Stimulated activated CD4-positive, alpha-beta T cell treated with anti-CD3 and anti-CD28 coated beads, TNF-alpha, amount 100 ng/mL, for 24 hours (primary cell): ENCODE measurements at places on chromosomes 4 and X.

DNA sequence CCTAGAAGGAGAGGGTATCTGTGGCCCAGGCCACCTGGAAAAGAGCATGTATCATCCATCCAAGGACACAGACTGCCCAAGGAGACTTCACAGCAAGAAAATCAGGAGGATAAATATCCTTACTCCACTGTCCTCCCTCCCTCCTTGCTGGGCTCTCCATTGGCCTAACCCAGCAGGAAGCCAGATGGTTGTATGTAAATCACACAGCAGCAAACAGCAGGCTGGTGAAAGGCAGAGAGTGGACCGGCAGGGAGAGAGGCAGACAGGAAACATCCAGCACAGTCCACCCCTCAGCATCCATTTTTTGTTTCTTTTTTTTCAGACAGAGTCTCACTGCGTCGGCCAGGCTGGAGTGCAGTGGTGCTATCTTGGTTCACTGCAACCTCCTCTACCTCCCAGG is 17.5 kb downstream of the TXK start:
- DNase-seq, result no peak

DNA sequence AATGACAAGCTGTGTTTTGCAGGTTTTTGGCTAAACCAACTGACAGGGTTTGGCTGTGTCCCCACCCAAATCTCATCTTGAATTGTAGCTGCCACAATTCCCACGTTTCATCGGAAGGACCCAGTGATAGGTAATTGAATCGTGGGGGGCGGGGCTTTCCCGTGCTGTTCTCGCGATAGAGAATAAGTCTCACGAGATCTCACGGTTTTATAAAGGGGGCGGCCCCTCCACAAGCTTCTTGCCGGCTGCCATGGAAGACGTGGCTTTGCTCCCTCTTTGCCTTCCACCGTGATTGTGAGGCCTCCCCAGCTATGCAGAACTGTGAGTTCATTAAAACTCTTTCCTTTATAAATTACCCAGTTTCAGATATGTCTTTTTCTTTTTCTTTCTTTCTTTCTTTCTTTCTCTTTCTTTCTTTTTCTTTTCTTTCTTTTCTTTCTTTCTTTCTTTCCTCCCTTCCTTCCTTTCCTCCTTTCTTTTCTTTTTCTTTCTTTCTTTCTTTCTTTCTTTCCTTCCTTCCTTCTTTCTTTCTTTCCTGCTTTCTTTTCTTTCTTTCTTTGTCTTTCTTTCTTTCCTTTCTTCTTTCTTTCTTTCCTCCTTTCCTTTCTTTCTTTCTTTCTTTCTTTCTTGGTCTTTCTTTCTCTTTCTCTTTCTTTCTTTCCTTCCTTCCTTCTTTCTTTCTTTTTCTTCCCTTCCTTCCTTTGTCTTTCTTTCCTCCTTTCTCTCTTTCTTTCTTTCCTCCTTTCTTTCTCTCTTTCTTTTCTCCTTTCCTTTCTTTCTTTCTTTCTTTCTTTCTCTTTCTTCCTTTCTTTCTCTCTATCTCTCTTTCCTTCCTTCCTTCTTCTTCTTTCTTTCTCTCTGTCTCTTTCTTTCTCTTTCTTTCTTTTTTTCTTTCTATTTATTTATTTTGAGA is 54.8 kb downstream of the SHOX start:
- DNase-seq, result no peak

GRCh38 chrX:1717373-1717772 is 102.5 kb downstream of the ASMT start:
- no peak for DNase-seq

GRCh38 chr4:53089936-53090729 is 228.0 kb downstream of the RASL11B start:
- no peak for DNase-seq

- no peak for DNase-seq
Measured at GRCh38 chr4:54281054-54281766, 52.1 kb downstream of the PDGFRA start.

DNA sequence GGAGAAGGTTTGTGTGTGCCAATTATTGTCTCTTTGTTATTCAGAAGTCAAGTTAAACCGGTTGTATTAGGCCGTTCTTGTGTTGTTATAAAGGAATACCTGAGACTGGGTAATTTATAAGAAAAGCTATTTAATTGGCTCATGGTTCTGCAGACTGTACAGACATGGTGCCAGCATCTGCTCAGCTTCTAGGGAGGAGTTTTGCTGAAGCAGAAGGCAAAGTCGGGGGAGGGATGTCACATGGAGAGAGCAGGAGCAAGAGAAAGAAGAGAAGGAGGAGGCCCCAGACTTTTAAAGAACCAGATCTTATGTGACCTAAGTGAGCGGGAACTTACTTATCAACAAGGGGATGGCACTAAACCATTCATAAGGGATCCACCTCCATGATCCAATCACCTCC is 349.3 kb upstream of the PCDH18 start:
- DNase-seq, result no peak

DNA sequence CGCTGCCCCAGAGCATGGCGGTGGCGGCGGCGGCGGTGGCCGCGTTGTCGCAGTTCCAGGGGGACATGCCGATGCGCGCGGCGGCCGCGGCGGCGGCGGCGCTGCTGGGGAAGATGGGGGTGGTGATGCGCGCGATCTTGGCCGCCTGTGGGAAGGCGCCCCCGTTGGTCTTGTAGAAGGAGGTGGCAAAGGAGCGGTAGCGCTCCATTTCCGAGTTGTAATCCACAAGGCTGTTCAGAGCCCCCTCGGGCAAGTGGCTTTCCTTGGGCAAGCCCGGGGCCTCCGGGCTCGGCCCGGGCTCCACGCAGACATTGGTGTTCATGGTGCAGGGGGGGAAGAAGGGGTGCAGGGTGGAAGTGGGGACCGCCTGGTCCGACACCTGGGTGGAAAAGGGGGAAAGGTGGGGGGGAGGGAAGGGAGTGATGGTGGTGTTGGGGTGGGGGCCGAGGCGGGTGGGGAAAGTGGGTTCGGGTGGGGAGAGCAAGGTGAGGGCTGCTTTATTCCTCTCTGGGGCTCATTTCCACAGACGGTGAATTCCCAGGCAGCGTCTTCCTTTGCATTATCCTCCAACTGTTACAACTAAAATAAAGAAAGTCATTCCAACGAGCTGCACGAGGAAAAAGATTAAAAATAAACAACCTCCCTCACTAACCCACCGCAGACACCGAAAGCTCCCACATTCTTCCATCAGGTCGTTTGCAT is 3.1 kb downstream of the CXXC4 start:
- DNase-seq, result no peak

GRCh38 chrX:35726176-35726575 is 72.0 kb upstream of the MAGEB16 start:
- DNase-seq, result no peak
